ENCODE measurements at places on chromosomes 1 and 21. TPM values are rescaled to one million over a fixed set of nuclear protein-coding genes. Genes with fewer than 3 reads are reported as not detected.

DCDC2B gene
- total RNA-seq: not detected

ASTN1 gene
- 0.25 TPM for total RNA-seq

DNA sequence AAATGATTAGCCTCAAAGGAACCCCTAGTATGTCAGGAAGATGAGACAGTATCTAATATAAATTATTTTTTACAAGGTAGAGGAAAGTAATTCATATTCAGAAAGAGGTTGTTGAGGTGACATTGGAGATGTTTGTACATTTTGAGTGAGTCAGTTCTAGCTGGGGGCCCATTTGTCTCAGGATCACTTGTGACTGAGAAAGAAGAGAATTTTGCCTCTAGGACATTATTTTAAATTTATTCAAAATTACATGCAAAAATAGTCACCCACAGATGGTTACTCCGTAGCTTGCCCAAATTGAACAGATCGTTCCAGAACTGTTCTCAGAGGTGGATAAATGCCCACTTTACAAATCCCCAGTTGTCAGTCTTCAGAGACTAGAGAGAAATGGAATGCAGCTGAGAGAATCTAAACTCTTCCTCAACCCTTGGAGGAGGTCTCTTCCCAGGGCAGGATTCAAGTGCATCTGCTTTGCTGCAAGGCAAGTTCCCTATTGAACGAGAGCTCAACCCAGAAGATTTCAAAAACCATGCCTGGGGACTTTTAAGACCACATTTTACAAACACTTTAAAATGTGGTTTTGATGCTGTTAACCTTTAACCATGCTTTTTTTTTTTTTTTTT is 987.8 kb upstream of the ADAMTS5 start:
- no peak overlapping the region for H3K27ac ChIP-seq
- H3K27me3 ChIP-seq: no peaks in the 10 kb centered on the region
- no peak for DNase-seq

DNA sequence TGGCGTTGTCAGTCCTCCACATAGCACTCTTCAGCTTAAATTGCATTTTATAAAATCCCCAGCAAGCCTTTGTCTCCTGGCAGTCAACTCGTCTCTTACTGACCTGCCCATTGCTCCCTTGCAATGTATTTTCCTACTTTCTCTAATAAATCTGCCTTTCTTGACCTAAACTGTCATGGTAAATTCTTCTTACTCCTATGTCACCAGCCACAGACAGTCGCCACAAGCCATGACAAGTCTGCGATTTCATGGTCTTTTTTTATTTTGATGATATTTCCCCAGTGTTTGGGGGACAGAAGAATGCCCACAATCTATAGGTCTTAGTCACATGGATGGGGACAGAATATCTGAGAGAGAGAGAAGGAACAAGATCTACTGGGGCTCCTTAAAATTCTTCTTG is 8.4 kb downstream of the IFNAR2 start:
- no peaks in the 10 kb centered on the region for H3K27me3 ChIP-seq

GRCh38 chr1:156262461-156263287 is 14.8 kb upstream of the PAQR6 start:
- H3K4me1 ChIP-seq: no peaks in the 10 kb centered on the region
- no peak for DNase-seq
- no peaks in the 10 kb centered on the region for H3K27me3 ChIP-seq
- H3K27ac ChIP-seq: no peak overlapping the region
- peaks cover 62% of the 10 kb centered on the region for H3K36me3 ChIP-seq
- H3K4me3 ChIP-seq: no peak overlapping the region

Measured in kidney (tissue), 22 donors.